ENCODE measurements at places on chromosomes 4 and X.

- no peak for DNase-seq
These were observed 96.6 kb upstream of the DMD start for GRCh38 chrX:33307911-33308354.

GRCh38 chrX:145936769-145937168 lies 119.1 kb downstream of the SLITRK2 start:
- DNase-seq = no peak

DNA sequence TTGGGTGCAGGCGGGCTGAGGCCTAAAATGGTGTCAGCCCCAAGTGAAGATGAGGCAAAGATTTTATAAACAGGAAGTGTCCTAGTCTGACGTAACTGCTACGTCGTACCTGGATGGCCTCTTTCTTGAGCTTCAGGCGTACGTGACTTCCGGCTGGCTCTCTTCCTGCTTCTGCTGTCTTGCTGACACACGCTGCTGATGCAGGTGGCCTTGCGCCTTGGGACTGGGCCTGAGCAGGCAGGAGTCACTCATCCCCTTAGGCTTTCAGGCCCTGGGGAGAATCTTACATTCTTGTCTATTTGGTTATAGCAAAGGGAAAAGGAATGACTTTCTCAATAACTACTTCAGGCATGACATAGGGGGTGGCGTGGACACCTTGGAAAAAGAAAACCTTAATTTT lies 20.1 kb upstream of the ABRAXAS1 start:
- DNase-seq = no peak

- DNase-seq = no peak
These were observed 4.5 kb downstream of the HHIP start for GRCh38 chr4:144650311-144651005.

GRCh38 chr4:104451573-104451972 lies 43.1 kb downstream of the CXXC4 start:
- no peak for DNase-seq

DNA sequence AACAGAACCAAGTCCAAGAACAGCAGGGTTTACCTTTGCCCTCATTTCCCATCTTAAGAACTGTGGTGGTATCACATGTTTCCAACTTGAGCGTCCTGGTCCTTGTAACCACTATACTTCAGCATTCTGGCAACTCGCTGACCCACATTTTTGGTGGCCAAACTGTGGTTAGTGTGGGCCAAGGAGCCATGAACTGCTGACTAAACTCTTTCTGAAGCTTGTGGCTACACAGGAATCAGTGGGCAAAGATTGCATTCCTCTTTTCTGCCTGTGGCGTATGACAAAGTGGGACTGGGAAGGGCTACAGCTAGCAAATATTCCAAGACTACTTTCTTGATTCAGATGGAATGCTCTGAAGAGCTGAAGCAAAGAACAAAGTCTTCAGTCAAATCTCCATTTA lies 106.3 kb upstream of the MID1 start:
- no peak for DNase-seq

Data from substantia nigra (tissue), 51 donors.